ENCODE measurements at places on chromosomes 6 and 20.

DNA sequence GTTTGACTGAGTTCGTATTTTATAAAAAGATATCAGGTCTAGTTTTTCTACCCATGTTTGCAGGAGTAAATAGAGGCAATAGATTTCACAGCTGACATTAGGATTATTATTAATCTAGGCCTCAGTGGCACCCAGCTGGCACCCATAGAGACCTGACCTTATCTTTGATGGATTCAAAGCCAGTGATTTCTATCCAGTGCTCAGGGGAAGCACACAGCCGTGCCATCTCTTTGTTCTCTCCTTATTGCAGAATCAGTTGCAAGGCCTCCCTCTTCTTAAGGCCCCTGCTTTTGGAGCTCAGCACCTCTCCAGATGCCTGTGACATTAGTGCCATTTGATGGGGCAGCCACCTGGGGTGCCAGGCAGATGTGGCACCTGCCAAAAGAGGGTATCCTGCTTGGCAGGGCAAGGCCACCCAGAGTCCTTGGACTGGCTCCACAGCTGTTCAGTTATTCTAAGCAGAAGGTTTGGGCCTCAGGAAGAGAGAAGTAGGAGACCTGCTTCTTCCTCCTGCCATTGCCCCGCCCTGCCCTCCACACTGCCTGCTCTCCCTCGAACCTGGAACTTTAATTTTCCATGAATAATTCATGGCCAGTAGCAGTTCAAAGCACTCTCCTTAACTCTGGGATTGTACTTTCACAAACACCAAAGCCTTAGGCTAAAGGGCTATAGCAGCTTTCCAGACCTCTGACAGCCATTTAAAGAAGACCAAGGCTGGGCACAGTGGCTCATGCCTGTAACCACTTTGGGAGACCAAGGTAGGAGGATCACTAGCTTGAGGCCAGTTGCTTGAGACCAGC lies 206.3 kb downstream of the ZDHHC14 start:
- DNase-seq = no peak

- DNase-seq = no peak
These were observed 458.4 kb downstream of the TBC1D32 start for GRCh38 chr6:120875900-120876299.

DNA sequence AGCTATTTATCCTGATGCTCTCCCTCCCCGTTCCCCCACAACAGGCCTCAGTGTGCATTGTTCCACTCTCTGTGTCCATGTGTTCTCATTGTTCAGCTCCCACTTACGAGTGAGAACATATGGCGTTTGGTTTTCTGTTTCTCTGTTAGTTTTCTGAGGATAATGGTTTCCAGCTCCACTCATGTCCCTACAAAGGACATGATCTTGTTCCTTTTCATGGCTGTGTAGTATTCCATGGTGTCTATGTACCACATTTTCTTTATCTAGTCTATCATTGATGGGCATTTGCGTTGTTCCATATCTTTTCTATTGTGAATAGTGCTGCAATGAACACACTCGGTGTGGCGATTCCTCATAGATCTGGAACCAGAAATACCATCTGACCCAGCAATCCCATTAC lies 225.9 kb upstream of the CDH4 start:
- DNase-seq = no peak

DNA sequence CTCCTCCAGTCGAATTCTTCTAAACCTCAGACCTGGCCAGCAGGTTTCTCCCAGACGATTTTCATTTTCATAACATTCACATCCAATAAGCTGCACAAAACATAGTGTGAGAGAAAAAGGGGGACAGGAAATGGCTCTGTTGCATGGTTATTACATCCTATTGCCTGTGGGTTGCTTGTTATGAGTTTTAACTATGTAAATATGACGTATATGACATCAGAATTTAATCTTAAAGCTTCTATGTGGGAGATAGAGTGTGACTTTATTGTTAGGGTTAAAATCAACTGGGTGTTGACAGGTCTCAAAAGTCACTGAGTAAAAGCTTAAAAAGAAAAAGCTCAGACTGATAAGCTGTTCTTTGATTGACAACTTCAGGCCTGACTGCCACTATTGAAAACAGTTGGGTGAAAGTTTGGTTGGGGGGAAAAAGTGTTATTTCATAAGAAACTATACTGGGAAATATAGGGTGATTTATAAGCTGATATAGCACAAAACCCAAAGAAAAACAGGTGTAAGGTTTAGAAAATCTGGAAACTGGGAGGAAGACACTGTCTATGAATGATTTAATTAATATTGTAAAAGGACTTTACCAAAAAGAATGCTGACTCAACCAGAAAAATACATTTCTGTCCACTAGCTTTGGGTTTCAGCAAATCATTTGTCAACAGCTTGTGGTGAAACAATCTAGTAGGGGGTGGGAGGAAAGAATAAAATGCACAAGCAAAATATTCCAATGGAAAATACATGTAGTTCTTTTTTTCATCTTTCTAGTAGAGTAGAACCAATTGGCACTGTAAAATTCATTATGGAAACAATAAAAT lies 134.1 kb upstream of the CEP162 start:
- DNase-seq = no peak

DNA sequence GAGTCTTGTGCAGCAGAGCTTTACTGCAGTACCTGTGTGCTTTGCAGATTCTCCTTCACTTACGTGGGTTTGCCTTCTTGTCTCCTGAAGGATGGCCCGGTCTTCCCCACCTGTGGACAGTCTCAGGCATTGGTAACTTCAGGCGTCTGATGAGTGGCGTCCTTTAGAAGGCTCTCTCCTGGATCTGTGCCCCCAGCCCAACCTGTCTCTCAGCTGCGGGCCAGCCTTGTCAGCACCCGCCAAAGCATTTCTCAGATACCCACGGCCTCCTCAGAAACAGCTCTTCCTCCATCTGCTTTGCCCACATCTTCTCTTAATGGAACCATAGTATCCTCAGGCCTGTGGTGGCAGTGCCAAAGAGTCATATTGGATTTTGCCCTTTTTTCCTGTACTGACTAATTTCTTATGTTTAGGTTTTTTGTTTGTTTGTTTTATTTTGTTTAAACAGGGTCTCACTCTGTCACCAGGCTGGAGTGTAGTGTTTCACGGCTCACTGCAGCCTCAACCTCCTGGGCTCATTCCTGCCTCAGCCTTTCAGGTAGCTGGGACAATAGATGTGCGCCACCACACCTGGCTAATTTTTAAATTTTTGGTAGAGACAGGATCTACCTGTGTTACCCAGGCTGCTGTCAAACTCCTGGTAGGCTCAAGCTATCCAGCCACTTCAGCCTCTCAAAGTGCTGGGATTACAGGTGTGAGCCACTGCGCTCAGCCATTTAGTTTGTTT lies 96.6 kb downstream of the ARID1B start:
- no peak for DNase-seq

- no peak for DNase-seq
These were observed 529.9 kb upstream of the MMS22L start for GRCh38 chr6:97812940-97813339.

DNA sequence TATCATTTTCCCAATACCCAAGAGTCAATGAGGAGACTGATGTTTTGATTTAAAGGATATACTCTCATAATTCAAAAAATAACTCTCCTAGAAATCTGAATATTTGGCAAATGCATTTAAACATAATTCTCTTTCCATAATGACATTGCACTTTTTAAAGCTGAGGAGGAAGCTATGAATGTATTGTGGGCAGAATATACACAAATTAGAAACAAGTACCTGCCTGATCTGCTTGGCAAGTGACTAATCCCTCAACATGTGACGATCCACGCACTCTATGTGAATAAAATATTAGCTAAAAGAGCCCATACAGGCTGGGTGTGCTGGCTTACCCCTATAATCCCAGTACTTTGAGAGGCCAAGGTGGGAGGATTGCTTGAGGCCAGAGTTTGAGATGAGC lies 88.3 kb upstream of the CCDC28A start:
- DNase-seq = no peak

- no peak for DNase-seq
These were observed 69.2 kb downstream of the PDE7B start for GRCh38 chr6:135920689-135921088.

DNA sequence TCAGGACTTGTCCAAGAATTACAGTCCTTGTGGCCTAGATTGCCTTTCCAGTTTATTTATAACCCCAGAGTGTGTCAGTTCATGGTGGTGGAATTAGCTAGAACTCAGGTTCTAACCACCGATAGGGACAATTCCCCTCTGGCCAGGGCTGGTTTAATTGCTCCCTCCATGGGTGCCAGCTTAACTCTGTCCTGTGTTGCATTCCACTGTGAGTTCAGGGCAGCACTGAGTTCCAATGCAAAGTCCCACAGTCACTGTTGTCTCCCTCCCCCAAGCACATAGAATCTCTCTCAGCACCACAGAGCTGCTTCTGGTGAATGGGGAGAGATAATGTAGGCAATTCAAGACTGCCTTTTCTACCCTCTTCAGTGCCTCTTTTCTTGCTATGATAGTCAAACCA lies 82.5 kb upstream of the TNFRSF21 start:
- no peak for DNase-seq

DNA sequence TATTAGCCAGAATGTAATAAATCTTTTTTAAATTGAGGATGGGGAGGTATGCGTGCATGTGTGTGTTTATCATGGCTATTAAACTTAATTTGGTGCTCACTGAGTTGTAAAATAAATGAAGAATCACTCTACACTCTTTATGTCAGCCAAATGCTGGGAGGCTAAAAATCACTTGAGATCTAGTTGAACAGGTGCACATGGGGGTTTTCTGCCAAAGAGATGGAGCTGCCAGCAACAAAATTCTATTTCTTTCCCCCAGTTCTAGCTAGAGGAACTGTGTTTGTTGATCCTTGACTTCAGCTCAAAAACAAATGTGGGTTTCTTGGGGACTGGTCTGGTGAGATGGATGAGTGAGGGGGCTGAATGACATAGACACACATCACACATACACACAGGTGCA lies 183.3 kb upstream of the BTBD3 start:
- DNase-seq = peak; percentile 97

- no peak for DNase-seq
These were observed 105.8 kb upstream of the NOX3 start for GRCh38 chr6:155561257-155561965.

DNA sequence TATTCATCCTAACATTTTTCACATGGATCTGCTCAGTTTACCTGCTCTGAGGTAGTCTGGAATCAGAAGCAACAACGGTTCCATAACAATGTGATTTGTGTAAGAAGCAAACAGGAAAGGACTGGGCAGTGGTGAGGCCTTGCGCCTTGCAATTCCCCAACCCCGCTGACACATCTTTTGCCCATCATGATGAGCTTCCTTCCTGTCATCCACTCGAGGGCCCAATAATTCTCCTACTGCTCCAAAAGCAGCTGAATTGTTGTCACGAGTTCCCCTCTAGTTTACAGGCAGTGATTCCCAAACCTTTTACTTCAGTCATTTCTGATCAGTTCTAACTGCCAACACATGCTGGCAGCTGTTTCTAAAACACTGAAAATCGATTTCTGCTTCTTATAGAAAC lies 22.9 kb downstream of the STX7 start:
- no peak for DNase-seq

DNA sequence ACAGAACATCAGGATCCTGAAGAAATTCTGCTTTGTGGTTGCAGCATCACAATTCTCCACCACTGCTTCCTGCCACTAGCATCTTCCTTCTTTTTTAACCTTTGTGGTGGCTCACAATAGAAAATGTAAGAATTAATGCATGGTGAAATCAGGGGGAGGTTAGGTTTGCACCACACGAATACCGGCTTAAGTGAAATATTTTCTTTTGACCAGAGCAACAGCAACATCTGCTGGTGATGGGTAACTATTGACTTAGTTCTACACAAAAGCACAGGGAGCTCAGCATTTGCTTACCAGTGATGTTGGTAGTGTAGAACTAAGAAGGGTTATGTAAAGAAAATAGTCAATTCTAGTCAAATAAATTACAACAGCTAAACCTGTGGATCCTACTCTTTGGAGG lies 280.5 kb downstream of the SYNE1 start:
- peak; percentile 33 for DNase-seq

DNA sequence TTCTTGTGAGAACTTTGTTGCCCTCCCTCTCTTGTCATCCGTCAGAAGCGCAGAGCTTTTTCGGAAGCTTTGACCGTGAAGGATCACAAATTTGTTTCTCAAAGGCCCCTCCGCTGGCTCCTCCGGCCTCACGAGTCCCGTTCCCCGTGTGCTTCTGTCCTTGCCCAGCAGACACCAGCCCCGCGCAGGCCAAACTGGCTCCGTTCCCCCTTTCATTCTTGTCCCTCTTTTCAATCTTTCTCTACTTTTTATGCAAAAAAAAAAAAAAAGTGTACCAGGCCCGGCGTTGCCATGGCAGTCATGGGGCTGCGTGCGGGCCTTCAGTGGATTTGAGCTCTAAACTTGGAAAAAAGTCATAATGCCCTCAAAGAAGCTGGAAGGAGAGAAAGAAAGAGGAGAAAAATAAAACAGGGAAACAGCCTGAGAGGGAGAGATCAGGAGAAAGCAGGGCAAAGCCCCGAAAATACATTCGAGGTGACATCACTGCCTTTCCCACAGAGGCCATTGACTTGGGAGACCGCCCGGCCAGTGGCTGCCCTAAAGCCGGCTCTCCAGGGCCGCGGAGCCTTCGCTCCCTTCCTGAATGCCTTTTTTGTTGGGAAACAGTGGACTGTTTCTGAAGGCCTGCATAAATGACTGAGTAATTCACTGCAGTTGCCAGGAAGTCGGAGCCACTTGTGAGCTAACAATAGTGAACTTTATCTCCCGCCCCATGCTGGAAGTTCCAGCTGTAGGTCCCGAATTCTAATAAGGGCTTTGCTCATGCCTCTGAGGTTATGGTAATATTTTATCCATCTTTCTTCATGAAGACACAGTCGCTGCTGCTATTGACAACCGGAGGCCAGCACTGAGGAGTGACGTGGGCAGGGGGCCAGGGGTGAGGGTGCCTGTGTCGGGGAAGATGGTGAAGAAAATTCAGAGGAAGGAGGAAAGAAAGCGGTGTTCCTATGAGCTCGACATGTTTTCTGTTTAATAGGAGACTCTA lies 670.9 kb downstream of the QKI start:
- no peak for DNase-seq

- peak; percentile 25 for DNase-seq
These were observed 13.0 kb upstream of the F13A1 start for GRCh38 chr6:6333501-6333900.

- no peak for DNase-seq
These were observed 109.9 kb downstream of the NOL4L start for GRCh38 chr20:32474967-32475811.

- DNase-seq = no peak
These were observed 80.3 kb downstream of the CHD6 start for GRCh38 chr20:41537865-41538264.

- no peak for DNase-seq
These were observed 327.3 kb downstream of the HACE1 start for GRCh38 chr6:104532462-104532861.

DNA sequence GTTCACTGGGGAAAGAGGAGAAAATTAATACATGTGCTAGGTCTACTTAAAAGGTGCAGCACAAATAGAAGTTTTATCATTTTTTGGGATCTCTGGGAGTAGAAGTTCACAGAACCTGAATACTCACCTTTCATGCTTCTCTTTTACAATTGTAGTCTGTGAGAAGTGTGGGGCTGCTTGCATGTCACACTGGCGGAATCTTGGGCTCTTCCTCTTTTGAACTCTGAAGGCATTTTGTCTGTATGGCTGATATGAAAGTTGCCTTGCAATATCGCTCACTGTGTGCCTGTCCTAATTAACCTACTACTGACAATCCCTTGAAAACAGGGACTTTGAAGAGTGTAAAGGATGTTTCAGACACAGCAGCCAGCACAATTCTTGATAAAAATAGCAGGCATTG lies 65.9 kb upstream of the CLDN20 start:
- DNase-seq = no peak

- no peak for DNase-seq
These were observed 1155.3 kb upstream of the GJE1 start for GRCh38 chr6:140977403-140977802.

Measured in NCI-H1105 treated with DMSO at 0.1 percent for 48 hours (cell line).